ENCODE measurements at places on chromosomes 6 and 20. TPM values are rescaled to one million over a fixed set of nuclear protein-coding genes. Genes with fewer than 3 reads are reported as not detected.

DEFB132 gene
- not detected for total RNA-seq

SLC52A3 gene
- not detected for total RNA-seq

CLIC5 gene
- total RNA-seq, result 1.9 TPM

MATN4 gene
- not detected for total RNA-seq

Measured in parietal lobe (tissue), 2 donors.